Activated naive CD8-positive, alpha-beta T cell treated with anti-CD3 and anti-CD28 coated beads, Interleukin-2, amount 50 U/mL, for 24 hours (primary cell): ENCODE measurements at places on chromosomes 13 and 19.

DNA sequence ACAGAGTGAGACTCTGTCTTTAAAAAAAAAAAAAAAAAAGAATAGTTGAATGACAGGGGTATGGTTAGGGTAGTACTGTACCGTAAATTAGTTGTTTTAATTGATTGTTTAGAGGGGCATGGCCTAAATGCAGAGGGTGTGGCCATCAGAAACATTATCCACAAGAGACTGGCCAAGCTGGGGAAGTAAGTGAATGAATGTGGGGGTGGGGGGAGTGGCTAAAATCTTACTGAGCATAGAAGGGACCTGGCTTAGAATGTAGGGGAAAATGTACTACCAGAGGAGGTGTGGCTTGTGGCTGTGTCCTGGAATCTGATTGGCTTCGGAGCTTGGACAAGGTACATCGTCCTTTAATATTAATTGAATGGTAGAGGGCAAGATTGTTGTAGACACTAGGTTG is 3.8 kb downstream of the BCL2L12 start:
- DNase-seq = no peak

DNA sequence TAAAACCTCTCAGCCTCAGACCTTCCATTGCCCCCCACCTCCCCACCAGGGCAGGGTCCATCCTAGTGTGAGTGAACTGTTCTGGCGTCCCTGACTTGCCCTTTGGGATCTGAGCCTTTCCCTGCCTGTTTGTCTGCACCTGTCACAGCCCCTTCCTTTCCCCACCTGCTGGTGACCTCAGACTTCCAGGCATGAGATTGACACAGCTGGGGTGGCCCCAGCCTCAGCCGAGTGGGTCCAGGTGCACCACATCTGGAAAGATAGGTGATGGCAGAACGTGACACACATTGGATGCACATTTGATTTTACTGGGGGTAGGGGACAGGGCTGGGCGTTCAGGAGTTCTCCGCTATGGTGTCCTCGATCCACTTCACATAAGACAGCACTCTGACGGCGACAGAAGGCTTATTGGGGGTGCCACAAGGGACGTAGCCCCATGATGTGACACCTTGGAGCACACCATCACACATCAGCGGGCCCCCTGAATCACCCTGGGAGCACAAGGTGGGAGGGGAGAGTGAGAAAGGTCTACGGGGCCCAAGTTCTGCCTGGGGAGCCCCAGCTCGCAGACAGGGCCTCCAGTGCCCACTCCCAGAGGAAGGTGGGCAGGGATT is 4.6 kb downstream of the KLK1 start:
- no peak for DNase-seq

DNA sequence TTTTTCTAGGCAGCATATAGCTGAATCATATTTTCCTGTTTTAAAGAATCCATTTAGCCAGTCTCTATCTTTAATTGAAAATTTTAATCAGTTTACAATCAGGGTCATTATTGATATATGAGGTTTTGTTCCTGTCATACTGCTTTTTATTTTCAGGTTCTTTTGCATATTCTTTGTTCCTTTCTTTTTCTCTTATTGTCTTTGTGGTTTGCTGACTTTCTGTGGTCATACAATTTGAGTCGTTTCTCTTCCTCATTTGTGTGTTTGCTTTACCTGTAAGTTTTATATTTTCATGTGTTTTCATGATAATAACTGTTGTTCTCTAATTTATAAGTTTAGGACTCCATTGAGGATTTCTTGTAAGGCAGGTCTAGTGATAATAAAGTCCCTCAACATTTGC is 812.6 kb downstream of the DACH1 start:
- no peak for DNase-seq

DNA sequence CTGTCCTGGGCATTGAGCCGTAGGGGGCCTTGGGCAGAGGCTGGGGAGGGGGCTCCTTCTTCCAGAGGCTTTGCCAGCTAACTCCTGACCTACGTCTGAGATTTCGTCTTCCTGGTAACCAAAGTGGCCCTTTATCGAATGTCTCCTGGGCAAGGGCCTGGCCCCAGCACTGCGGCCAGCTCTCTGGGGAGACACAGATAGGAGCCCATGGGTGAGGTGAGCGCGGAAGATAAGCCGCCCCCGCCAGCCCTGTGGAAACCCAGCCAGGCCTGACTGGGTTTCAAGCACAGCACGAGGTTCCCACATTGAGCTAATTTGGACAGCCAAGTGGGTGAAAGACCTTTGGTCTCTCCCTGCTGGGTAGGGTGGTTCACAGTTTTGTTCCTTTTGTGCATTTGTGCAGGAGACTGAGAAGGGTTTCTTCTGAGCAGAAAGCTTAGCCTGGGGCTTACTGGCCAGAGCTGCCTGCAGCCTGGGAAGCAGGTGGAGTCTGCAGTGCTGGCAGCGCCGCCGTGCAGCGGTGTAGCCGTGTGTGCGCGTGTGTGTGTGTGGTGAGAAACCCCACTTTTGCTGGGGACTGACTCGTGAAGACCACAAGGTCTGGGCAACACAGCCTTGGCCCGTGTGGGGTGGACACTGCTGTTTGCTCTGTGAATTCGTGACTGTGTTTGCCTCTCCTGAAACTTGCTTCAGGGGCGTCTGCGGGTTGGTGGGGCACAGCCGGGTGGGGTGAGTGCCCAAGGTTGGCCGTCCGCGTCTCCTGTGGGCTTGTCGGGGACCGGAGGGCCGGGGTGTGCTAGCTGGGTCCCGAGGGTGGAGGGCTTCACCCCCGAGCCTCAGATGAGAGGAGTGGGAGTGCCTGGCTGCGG is 2.5 kb downstream of the BSG start:
- DNase-seq = no peak

DNA sequence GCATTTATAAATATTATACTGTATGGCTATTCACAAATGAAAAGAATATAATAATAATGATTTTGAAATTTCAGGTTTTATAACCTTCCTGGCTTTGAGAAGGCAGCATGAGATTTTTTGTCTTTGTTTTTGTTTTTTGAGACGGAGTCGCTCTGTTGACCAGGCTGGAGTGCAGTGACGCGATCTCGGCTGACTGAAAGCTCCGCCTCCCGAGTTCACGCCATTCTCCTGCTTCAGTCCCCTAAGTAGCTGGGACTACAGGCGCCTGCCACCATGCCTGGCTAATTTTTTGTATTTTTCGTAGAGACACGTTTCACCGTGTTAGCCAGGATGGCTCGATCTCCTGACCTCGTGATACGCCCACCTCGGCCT is 64.1 kb downstream of the ZNF429 start:
- DNase-seq = peak; percentile 16

GRCh38 chr19:5987077-5987818 is 9.3 kb upstream of the RANBP3 start:
- DNase-seq = peak; percentile 80
